ENCODE measurements at places on chromosomes 13 and 19.

- no peak for DNase-seq
Observed at GRCh38 chr19:4709440-4710280, 14.0 kb downstream of the DPP9 start.

GRCh38 chr19:33398361-33399060, 25.0 kb downstream of the CEBPG start:
- DNase-seq = no peak

- DNase-seq = no peak
Observed at GRCh38 chr13:22455036-22455435, 725.7 kb upstream of the SGCG start.

- DNase-seq = peak; percentile 86
Observed at GRCh38 chr19:2171349-2172145, 7.8 kb downstream of the DOT1L start.

- no peak for DNase-seq
Observed at GRCh38 chr13:104823071-104823470, 1712.4 kb downstream of the EFNB2 start.

DNA sequence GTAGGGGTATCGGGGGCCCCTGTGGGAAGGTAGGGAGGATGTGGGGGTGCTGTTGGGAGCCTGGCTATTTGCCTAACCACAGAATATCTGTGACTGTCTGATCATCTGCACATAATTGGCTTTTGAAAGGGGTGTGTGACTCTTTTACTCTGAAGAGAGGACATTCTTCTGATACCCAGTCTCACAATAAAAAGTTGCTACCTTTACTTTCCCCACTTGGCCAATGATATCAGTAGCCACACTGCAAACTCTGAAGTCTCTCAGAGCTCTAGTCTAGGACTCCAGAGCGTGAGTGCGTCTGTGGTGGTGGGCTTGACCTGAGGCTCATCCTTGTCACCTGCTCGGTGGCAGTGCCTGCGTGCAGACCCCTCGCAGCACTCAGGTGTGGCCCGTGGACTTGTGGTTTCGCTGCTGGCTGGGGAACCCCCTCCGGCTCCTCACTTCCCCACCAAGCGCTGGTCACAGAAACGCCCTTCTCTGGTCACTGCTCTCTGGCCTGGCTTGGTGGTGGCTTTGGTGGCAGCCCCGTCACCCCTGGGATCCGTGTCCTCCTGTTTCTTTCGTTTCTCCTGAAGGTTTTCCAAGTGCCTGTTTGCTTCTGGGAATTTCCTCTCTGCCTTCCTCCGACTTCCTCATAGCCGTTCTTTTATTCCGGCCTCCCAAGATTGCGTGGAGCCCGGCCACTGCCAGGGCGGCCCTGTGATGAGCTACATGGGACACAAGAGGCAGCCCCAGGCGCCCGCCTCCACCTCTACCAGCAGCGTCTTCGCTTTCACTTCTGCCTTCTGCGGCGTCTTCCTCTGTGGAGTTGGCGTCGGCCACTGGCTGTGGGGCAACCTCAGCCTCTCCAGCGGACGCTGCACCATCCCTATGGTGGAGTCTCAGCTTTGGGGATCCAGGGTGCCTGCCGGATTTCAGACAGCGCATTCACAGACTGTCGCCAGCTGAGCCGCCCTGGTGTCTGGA, 78.0 kb downstream of the ATP11A start:
- no peak for DNase-seq

GRCh38 chr19:6062274-6062673, 48.0 kb downstream of the RFX2 start:
- peak; percentile 35 for DNase-seq
